Activated naive CD8-positive, alpha-beta T cell treated with anti-CD3 and anti-CD28 coated beads, Interleukin-2, amount 10 ng/mL, durations not matched to agents 7 days and 5 days (primary cell): ENCODE measurements at places on chromosomes 13 and 19. TPM values are rescaled to one million over a fixed set of nuclear protein-coding genes. Genes with fewer than 3 reads are reported as not detected.

The TMPRSS9 gene
- 0.22 TPM for total RNA-seq

DNA sequence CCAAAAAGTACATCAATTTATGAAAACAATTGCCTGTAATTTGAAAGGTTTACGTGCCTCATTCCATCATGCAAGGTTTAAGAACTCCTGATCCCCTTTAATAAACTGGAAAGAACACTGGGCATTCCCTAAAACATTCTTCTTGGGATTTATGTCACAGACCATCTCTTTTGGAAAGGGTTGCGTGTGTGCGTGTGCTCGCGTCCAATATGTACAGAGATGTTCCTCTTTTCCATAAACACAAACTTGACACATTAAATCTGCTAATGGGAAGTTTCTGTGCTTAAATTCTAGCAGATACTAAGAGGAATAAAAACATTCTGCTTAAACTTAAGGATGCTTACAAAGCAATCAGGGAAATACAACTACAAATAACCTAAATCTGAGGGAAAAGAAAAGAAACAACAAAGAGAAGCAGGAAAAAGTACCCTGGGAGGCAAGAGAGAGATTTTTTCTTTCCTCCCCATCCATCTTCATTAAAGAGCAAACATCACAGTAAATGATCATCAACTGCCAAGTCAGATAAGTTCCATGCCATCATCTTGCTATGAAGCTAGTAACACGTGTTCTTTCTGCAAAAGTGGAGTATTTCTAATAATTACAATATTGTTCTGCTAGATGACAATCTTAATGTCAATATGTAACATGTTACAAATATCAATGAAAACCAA is 83.7 kb downstream of the STK24 start:
- H3K4me3 ChIP-seq = no peak overlapping the region
- H3K4me1 ChIP-seq = peaks cover 23% of the 10 kb centered on the region
- H3K36me3 ChIP-seq = peaks cover 18% of the 10 kb centered on the region
- H3K27ac ChIP-seq = no peak overlapping the region
- no peak for DNase-seq

DNA sequence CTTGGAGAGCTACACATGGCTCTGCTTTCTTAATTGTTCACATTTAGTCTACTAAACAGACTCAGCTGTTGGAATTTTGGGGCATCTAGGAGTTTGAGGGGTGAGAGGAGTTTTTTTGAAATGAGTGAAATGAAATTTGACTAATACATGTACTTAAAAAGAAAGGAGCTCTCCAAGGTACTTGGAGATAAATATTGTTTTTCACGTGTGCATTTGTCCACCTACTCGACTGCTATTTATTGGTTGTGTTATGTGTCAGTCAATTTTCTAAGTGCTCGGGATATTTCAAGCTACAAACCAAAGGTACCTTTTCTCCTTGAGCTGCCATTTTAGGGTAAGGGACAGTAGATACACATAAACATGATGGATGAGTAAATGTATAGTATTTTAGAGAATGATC is 697.0 kb downstream of the LIG4 start:
- no peaks in the 10 kb centered on the region for H3K36me3 ChIP-seq
- H3K4me1 ChIP-seq = no peaks in the 10 kb centered on the region
- no peak overlapping the region for H3K4me3 ChIP-seq
- DNase-seq = no peak
- H3K27me3 ChIP-seq = no peaks in the 10 kb centered on the region

GRCh38 chr13:46071590-46072249 is 19.2 kb upstream of the ZC3H13 start:
- H3K4me3 ChIP-seq = no peak overlapping the region
- peaks cover 10% of the 10 kb centered on the region for H3K27me3 ChIP-seq
- no peak overlapping the region for H3K27ac ChIP-seq
- H3K36me3 ChIP-seq = no peaks in the 10 kb centered on the region
- H3K4me1 ChIP-seq = no peaks in the 10 kb centered on the region
- no peak for DNase-seq

DNA sequence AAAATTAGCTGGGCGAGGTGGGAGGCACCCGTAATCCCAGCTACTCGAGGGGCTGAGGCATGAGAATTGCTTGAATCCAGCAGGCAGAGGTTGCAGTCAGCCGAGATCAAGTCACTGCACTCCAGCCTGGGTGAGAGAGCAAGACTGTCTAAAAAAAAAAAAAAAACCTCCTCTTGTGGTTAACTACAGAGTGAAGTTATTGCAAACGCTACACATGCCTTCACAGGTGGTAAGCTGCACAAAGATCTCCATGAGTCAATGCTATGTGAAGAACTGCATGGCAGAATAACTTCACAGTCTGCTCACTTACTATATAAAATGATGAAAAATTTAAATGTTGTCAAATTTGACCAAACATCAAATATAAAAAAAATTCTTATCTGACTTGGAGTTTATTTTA is 436.8 kb downstream of the FGF14 start:
- H3K36me3 ChIP-seq = no peaks in the 10 kb centered on the region
- DNase-seq = no peak

GRCh38 chr19:485077-485476 is 11.2 kb upstream of the MADCAM1 start:
- peaks cover 13% of the 10 kb centered on the region for H3K36me3 ChIP-seq
- H3K27ac ChIP-seq = no peak overlapping the region
- no peak overlapping the region for H3K4me3 ChIP-seq
- peaks cover 14% of the 10 kb centered on the region for H3K4me1 ChIP-seq
